H54 (cell line): ENCODE measurements at places on chromosomes 6 and 20.

GRCh38 chr20:9163995-9164394 is 95.1 kb downstream of the PLCB4 start:
- no peak for DNase-seq

- no peak for DNase-seq
Measured at GRCh38 chr6:168226902-168227318, 92.7 kb downstream of the DACT2 start.

DNA sequence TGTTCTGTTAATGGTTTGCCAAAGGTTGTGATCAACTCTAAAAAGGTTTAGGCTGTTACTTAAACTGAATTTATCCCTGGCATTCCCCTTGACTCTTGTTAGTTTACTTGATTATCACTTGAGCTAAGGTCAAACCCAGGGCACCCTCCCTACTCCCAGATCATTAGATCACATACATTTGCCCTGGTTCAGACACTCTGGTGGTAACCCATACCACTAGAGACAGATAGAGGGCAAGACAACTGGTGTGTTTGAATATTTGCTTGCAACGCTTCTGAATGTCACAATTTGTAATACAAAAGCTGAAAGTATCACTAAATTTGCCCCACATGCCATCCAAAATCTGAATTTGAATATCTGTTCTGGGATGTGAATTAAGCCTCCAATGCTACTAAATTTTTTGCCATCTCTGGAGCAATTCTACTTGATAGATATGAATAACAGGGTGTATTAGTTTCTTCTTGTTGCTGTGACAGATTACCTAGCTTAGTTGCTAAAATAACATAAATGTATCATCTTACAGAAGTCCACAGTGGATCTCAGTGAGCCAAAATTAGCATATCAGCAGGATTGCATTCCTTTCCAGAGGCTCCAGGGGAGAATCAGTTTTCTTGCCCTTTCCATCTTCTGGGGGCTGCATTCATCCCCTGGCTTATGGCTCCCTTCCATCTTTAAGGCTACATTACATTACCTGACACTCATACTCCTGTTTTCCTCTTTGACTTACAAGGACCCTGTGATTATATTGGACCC is 45.4 kb downstream of the FIG4 start:
- no peak for DNase-seq

DNA sequence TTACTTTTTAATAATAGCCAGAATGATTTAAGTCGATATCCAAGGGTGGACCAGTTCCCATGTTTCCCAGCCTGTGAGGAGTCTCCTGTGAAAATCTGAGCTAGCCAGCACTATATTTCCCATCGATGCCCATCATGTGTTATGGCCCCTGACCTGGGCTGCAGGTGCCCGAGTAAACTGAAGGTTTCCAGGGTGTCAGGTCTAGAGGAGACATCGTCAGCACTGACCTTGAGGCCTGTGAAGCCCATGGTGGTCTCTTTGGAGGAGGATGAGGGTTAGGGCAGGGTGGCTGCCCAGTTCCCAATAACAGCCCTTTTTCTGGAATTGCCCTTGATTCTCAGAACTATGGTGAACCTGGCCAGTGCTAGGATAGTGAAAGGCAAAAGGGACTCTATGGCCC is 63.0 kb upstream of the TOP1 start:
- no peak for DNase-seq

DNA sequence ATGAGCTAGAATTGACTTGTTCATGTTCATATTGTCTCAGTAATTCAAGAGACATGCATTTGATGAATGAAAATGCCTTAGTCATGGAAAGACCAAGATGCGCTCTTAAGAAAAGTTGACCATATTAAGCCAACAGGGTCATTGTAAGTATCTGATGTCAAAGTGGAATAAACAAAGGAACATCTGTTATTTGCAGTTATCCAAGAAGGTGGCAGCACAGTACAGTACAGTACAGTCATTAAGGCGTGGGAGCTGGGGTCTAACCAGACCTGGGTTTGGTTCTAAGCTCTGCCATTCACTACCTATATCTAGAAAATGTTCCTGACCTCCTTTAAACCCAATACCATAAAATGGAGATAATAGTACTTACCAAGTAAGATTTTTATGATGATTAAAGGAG is 178.1 kb downstream of the BACH2 start:
- DNase-seq = no peak

DNA sequence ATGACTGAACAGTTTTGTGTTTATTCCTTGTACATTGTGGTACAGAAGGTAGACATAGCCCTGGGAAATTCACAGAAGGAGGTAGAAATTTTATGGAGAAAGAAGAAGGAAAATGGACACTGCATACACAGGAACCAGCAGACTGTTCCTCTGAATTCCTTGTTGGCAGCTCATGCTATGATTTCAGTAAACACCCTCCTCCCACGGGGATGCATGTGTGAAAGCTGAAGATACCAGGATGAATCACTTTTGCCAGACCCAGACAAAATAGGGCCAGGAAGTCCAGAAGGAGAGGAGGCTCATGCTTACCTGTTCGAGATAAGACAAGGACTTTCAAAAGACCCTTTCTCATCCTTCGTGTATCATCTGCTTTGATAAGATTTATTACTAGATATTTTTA is 110.3 kb upstream of the GGTLC1 start:
- DNase-seq = no peak

- DNase-seq = no peak
Measured at GRCh38 chr20:11540558-11540957, 377.1 kb upstream of the BTBD3 start.

- DNase-seq = peak; percentile 48
Measured at GRCh38 chr20:51128198-51128597, 105.3 kb upstream of the KCNG1 start.

- no peak for DNase-seq
Measured at GRCh38 chr6:21947731-21948386, 349.0 kb downstream of the PRL start.

DNA sequence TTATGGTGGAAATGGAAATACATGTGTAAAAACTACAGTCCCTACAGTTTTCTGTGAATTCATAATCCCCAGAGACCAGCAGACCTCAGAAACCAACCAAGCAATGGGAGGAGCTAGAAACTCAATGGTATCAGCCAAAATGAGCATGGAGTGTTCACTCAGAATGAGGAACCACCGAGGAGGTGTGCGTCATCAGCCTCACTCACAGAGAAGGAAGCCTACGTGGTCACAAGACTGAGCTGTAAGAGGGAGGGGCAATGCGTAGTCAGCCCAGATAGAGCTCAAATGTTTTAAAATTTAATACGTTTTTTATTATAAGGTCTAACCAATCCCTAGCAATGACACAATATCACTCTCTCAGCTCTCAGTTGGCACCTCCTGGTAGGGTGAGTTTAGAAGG is 17.4 kb downstream of the MYLK4 start:
- no peak for DNase-seq

GRCh38 chr6:39003072-39003471 is 45.5 kb upstream of the GLP1R start:
- DNase-seq = no peak

DNA sequence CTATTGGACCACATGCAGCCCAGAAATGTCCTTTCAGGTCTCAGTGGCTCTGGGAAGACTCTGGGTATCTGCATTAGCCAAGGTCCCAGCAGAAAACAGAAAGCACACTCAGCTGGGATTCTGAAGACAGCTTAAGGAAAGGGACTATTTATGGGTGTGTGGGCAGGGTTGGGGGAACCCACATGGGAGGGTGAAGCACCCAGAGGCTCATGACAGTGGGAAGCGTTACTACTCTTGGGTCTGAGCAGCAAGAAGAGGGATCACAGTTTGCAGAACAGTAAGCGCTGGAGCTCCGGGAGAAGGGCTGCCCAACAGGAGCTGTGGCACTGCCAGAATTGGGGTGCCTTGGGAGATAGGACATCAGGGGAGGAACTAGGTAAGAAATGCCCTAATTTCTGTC is 12.4 kb upstream of the CDC5L start:
- no peak for DNase-seq

DNA sequence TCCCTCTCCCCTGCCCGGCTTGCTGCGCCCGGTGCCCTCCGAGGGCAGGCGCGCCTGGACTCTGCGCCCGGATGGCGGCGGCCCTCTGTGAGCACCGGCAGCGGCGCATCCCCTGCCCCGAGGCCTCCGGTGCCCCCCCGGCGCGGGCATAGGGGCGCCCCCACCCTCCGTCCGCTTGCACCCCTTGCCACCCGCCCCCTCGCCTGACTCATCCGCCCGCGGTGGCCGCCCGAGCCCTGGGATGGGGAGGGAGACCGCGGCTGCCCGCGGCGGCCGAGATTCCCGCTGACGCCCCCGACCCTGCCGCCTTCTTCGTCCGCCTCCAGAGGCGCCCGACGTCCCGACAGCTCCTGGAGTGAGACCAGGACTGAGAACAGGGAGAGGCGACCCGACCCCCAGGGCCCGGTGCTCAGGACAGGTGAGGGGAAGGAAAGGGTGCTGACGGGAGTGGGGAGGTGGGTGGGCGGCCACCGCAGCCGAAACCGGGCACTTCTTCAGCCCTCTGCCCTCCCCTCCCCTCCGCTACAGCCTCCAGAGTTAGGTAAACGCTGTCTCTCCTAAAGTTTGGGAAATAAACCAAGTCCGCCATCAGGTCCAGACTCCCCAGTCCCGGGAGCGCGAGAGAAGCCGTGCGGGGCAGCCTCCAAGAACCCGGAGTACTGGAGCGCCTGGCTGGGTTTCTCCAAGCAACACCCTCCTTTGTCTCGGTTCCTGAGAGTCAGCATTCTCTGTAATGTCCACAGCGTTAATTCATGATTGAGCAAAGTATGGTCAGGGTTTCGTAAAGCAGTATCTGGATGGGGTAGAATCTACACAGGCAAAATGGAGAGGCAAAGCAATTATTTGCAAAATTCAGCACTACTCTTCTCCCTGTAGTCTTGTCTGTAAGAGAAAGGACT is 539 bp downstream of the TMEM200A start:
- DNase-seq = peak; percentile 11

- peak; percentile 33 for DNase-seq
Measured at GRCh38 chr6:107716688-107717089, 107.4 kb downstream of the SCML4 start.

- DNase-seq = no peak
Measured at GRCh38 chr6:168956141-168956838, 297.4 kb downstream of the THBS2 start.

DNA sequence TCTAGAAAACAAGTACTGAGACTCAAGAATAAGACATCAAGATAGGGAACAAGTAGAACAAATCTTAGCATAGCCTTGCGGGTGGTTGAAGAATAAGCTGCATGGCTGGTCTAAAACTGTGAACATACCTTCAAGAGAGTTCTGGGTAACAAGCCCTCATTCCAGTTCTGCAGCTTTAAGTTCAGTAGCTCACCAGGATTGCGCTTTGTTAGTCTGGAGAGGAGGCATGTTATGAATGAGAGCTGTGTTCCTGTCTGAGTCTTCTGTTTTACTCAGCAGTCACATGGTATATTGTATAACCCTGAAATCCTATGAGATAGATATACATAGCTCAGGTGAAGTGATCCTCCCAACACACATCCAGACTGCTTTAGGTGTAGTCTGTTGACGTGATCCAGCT is 406.6 kb upstream of the IRAK1BP1 start:
- no peak for DNase-seq

- DNase-seq = no peak
Measured at GRCh38 chr6:111208933-111209332, 121.6 kb downstream of the SLC16A10 start.

DNA sequence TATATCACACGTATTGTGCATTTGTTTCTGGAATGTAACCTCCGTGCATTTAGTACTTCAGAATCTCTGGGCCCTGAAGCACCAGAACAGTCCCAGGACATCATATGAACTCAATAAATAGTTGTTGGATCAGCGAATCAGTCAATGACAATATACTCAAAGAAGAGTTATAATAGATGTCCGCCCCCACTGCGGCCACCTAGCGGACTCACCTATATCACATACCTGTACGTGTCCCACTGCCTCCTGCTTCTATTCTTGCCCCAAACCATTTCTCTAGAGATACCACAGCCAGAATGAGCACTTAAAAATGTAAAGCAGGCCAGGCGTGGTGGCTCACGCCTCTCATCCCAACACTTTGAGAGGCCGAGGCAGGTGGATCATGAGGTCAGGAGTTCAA is 73.9 kb downstream of the DCDC2 start:
- DNase-seq = no peak

DNA sequence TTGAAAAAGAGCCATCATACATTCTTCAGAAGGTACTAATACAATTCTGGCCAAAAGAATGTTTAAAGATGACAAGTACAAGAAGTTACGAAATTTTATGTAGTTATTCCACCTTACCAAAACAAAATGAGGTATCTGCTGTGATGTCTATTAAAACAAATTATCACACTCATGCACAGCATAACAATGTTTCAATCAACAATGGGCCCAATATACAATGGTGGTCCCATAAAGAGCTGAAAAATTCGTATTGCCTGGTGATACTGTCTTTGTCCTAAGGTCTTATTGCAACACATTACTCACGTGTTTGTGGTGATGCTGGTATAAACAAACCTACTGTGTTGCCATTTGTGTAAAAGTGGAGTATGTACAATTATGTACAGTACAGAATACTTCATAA is 3.6 kb upstream of the NUP153 start:
- no peak for DNase-seq

DNA sequence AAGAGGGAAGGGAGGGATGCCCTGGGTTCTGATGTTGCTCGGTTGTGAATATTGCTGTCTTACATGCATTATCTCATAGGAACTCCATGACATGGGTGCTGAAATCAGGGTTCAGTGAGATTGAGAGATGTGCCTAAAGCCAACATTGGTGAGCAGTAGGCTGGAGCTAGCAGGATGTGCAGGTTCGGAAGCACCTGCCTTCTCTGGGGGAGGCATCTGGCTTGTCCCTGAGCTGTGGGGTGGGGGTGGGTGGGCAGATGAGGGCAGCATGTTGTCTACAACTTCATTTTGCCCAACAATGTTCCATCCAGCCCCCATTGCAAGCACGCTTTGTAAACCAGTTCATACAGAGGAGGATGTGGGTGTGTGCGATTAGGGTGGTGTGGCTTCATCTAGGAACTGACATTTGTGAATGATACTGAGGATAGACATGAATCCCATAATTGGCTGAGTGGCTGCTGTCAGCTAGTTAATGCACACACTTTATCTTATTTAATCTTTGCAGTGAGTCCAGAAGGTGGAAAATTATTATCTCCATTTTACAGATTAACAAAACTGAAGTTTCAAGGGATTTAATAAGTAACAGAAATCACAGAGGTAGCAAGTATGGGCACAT is 119.4 kb downstream of the SYNDIG1 start:
- DNase-seq = no peak

- no peak for DNase-seq
Measured at GRCh38 chr20:58797371-58798338, 53.0 kb downstream of the GNAS-AS1 start.

GRCh38 chr20:34706912-34707784 is 3.0 kb downstream of the TP53INP2 start:
- no peak for DNase-seq
